Left ventricle myocardium superior (tissue), 1 donor: ENCODE measurements at places on chromosomes 6 and 20. TPM values are rescaled to one million over a fixed set of nuclear protein-coding genes. Genes with fewer than 3 reads are reported as not detected.

Gene CLIC1
- total RNA-seq = 77.4 TPM

Gene RAET1L
- not detected for total RNA-seq

Gene OR2B6
- total RNA-seq = not detected

Gene SIRPB2
- total RNA-seq = 3.5 TPM

Gene TNFRSF6B
- total RNA-seq = 0.64 TPM

Gene CTAGE9
- total RNA-seq = not detected

Gene PRSS16
- not detected for total RNA-seq

Gene RBM39
- total RNA-seq = 146 TPM

Gene SIGLEC1
- total RNA-seq = 7.1 TPM

Gene ADGB
- total RNA-seq = not detected

Gene EPPIN
- total RNA-seq = not detected

Gene DNMT3B
- 0.50 TPM for total RNA-seq

Gene SPAG4
- 3.1 TPM for total RNA-seq

Gene SLPI
- 21.9 TPM for total RNA-seq

Gene RSPH3
- 12.1 TPM for total RNA-seq

Gene RAET1G
- 0.32 TPM for total RNA-seq
